ENCODE measurements at places on chromosomes 11 and 22.

DNA sequence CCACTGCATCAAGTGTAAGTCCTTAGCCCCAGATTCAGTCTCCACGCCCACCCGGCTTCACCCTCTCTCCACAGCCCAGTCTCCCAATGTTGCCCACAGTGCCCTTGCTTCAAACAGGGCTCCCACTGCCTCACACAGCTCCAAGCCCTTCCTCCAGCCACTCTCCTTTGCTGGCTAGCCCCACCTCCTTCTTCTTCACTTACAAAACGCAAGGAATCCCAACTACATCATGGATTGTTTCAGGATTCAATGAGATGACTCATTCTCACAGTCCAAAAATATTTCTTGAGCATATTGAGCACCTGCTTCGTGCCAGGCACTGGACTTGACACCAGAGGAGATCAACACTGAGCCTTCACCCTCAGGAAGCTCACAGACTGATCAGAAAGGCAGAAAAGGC lies 533.5 kb downstream of the BUD13 start:
- DNase-seq = no peak

GRCh38 chr11:20917306-20917705 lies 247.9 kb downstream of the NELL1 start:
- no peak for DNase-seq

DNA sequence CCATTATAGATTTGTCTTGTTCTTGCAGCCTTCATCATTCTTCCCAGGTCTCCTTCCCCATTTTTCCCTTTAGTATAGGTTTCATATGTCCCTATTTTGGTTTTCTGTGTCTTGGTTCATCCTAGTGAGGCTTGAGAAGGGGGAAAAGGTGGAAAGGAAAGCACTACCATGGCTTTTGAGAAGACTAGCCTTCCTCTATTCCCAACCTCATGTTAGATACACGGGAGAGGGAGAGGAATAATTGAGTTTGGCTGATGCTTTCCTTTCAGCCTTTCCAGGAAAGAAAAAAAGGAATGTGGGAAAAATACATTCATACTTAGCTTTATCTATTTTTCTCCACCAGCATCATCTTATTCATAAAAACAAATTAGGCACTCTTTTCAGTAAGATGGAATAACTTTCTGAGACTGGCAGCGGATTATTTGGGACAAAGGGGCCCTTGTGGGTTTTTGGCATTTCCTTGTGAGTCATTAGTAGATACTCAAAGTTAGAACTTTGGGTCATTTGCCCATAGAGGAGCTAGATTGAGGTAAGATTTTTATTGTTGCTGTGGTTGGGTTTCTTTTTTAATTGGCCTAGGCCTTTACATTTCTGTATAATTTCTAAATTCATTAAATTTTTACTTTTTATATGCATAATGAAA lies 23.8 kb downstream of the CAPRIN1 start:
- no peak for DNase-seq

GRCh38 chr22:40597526-40598430 lies 38.7 kb downstream of the MRTFA start:
- DNase-seq = no peak

- DNase-seq = no peak
These were observed 238.7 kb downstream of the FAM181B start for GRCh38 chr11:82494988-82495432.

- DNase-seq = no peak
These were observed 37.2 kb upstream of the RAG2 start for GRCh38 chr11:36635066-36635862.

- DNase-seq = no peak
These were observed 801 bp upstream of the TXNRD2 start for GRCh38 chr22:19942157-19943081.

DNA sequence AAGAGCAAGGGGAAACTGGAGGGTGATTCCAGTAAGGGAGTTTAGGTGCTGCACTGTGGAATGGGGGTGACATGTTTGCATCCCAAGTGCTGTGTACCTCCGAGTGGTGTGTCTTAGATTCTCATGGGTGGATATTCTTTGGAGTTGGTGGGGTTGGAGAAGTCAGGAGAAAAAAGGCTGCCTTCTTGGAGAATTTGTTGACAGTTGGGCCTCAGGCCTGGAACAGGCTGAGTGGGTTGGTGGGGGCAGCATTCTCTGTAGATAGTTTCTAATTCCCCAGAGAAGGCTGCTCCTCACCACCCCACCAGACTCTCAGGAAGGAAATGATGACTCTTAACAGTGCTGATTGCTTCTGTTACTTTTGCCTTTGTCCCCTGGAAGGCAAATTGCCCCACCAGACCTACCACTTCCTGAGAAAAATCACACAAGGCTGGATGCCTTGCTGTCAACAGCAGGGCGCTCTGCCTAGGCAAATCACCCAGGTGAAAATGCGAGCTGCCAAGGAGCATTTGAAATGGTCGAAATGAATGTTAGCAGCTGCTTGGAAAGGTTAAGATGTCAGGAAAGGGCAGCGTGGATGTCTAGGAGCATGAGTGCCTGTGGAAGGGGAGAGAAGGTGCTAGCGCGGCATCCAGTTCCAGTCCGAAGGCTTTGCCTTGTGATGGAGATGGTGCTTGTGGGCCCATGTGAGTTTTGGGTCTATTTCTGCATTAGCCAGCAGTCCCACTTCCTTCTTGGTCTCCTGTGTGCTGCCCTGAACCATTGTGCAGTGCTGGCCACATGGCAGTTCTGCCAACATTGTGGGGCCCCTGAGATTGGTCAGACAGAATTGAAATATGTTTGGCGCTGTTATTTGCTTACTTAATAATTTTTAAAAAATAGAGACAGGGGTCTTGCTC lies 29.7 kb upstream of the SORL1-AS1 start:
- DNase-seq = peak; percentile 51

GRCh38 chr11:74018331-74019005 lies 9.6 kb upstream of the UCP3 start:
- no peak for DNase-seq

- no peak for DNase-seq
These were observed 34.5 kb upstream of the OLFML1 start for GRCh38 chr11:7450836-7451235.

GRCh38 chr22:37157516-37158285 lies 8.0 kb upstream of the IL2RB start:
- no peak for DNase-seq

GRCh38 chr22:47797342-47797945 lies 1035.0 kb downstream of the TBC1D22A start:
- no peak for DNase-seq

GRCh38 chr11:59801981-59802638 lies 8.5 kb downstream of the MRPL16 start:
- no peak for DNase-seq

GRCh38 chr11:64123679-64124078 lies 42.2 kb downstream of the MACROD1 start:
- DNase-seq = no peak

DNA sequence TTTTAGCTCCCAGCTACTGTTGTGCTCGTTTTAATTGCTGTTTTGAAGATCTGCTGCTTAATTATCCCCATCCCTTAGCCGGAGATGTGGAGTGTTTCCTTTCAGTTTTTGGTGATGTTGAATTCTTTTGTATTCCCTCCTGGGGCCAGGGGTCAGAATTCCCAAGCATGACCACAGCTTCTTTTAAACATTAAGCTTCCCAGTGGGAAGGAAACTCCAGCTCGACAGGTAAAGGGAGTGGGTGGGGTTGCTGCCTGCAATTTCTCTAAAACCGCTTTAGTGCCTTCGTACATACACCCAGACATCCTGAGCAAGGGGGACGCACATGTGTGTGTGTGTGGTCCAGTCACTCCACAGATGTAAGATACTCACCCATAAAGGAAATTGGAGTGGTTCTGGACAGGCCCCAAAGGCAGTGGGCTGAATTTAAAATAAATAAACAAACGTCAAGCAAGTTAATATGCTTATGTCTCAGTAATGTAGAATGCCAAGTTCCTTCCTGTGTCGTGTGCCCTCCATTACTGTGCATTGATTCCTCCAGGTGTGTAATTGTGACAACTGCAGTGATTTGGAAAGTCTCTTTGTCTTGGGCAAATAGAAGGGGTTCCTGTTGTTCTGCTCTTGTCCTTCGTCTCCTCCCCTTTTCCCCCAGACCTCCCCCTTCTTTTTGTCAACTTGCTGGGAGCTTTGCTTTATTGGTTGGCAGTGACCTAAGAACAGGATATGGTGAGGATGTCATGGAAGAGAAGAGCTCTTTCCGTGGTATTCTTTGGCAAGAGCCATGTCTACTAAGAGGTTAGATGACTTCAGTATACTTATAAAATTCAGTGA lies 19.2 kb upstream of the ADSL start:
- no peak for DNase-seq

DNA sequence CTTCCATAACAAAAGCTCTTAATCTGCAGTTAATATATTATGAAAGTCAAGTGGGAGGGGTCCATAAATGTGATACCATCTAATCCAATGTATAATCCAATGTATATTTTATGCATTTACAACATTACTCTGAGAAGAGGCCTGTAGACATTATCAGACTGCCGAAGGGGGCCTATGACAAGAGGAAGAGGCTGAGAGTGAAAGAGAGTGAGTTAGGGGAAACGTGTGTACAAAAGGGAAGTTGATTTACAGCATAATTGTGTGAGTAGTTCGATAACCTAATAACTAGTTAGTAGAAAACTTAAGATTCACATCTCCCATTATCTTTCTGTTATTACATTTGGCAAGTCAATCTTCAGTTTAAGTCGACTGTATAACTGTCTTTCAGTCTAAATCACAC lies 86.6 kb downstream of the DDX10 start:
- no peak for DNase-seq

DNA sequence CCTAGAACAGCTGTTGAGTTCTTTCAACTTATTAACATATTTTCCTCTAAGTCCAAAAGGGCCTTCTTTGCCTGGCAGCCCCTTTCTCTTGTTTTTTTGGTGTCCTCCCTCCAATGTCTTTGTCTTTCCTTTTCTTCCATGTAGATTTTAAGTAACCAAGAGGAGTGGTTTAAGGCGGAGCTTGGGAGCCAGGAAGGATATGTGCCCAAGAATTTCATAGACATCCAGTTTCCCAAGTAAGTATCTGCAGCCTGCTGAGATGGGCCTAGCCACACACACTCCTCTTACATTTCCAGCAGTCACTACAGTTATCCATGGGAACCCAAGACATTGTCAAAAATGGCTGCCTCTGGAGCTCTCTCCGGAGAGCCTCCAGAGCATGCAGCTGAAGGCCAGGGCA lies 4.5 kb upstream of the TMA7B start:
- no peak for DNase-seq

DNA sequence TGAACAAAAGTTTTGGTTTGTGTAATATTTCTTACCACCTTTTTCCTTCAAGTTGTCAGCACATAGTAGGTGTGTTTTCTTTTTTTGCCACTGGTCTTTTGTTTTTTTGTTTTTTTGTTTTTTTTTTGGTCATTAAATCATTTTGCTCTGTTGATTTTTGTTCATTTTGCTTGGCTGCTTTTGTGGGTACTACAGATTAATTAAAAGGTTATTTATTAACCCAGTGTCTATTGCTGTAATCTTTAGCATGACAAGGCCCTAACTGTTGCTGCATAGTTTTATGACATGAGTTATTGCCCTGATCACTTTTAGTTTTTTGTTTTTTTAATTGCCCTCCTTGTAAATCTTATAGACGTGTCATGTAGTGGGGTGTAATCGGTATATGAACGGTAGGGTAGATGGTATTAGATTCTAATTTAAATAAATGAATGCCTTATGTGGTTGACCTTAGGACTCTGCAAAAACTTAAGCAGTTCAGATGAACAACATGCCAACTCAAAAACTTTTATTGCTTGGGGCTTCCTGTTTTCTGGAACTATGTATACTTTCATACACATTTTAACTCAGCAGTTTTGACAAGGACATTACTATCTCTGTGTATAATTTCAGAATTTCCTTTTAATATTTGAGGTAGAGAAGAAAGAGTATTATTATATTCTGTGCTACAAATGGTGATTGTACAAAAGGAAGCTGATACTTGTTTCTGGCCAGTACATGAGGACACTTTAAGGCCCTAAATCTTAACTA lies 7.9 kb downstream of the EWSR1 start:
- no peak for DNase-seq

DNA sequence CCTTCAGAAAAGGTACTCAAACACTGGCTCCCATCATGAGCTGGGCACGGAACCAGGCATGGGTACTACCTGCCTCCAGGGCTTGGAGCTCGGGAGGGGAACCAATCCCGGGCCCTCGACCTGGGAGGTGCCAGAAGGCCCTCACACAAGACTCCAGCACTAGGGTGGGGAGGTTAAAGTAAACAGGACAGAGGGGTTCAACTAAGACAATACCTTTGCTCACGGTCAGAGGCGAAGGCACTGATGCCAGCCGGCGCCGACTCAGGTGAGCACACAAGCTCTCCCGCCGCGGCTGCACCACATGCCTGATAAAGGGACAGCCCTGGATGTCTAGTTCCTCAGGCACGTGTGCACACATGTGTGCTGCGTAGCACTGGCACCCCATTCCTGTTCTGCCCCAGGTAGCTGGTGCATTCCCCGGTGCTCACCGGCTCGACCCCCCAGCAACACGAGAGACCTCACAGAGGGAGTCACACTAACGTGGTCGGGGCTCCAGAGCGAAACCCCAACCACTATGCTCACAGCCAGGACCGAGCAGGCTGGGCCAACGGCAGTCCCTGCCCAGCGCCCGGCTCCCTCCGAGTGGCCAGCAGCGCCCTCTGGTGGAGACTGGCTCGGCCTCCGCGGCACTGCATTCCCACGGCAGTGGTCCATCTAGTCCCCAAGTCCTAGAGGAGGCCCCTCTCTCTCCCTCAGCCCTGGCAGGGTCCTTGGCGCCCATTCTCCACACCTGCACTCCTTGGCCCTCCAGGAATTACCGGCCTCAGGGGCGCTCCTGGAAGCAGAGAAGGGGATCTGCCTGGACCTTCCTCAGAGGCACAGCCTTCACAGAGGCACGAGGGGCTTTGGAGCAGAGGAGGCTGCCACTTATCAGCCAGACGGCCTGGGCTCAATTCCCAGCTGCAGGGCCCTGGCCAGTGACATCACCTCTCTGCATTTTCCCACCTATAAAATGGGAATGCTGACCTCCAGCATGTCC lies 28.8 kb upstream of the MOB2 start:
- peak; percentile 76 for DNase-seq

- DNase-seq = no peak
These were observed 46.0 kb downstream of the STIM1 start for GRCh38 chr11:3901249-3902025.

All from activated naive CD8-positive, alpha-beta T cell treated with anti-CD3 and anti-CD28 coated beads for 36 hours (primary cell).